Posterior vena cava (tissue), 2 donors: ENCODE measurements at places on chromosomes 6 and 20. TPM values are rescaled to one million over a fixed set of nuclear protein-coding genes. Genes with fewer than 3 reads are reported as not detected.

DNA sequence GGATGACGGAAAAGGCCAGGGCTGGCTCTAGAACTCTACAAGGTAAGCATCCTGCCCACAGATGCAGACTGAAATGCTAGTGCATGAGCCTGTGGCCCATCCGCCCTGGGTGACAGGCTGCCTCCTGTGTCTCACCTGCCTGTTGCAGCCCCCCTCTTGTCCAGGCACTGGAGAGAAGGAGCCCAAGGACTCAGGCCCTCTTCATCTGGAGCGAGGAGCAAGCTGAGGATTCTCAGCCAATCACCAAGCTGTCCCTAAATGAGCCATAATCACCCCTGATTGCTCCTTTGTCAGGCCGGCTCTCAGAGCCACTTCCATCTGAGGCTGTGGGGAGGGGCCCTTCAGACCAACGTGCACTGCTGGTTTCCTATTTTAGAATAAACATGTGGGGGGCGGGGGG lies 10.0 kb upstream of the SLC32A1 start:
- no peak for DNase-seq

PRSS16 gene
- total RNA-seq = 0.28 TPM

DNA sequence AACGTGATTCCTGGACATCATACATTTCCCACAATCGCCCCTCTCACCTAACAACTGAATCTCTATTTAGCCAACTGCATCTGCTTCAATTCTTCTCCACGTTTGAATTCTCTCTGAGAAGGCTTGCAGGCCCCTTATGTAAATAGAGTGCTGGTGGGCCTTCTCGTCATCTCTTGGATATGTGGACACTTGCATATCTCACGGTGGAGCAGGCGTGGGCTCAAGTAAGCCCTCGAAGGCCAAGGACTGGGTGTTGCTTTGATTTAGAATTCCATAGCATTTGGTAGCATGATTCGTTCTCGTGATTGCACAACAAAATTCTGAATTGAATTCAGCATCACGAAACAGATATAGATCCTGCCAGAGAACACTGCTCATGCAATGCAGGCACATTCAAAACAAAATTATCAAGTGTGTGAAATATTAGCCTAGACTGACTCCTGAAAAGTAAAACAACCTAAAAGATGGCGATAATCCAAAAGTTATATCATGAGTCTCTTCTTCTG lies 613.6 kb downstream of the TFAP2A start:
- no peak for DNase-seq

DNA sequence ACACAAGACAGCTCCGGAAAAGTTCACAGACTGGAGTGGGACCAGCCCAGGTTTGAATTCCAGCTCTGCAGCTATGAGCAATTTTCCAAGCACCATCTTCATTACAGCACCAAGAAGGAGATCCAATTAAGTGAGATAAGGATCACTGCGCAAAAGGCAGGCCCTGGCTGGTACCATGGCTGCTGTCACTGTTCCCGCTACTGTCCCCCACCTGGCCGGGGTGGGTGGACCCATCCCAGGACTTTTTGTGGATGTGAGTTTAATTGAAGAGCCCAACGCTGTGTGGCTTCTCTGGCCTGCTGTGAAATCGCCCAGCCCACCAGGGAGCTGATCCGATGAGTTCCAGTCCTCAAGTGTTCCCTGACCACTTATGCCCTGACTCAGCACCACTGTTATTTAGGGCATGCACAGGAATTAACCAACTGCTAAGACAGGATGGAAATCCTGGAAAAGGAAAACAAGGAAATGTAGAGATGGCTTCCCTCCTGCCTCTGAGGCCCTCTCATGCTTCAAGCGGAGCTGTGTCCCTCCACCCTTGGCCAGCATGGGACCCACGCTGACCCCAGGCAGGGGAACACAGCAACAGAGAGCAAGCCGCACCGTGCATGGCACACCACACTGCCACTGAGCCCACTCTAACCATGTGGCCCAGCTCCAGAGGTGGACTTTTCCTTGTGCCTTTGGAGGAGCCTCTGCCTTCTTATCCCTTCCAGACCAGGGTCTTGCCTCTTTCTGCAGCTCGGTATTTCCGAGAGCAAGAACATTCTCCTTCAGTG lies 150.0 kb upstream of the CST7 start:
- DNase-seq = no peak

DNA sequence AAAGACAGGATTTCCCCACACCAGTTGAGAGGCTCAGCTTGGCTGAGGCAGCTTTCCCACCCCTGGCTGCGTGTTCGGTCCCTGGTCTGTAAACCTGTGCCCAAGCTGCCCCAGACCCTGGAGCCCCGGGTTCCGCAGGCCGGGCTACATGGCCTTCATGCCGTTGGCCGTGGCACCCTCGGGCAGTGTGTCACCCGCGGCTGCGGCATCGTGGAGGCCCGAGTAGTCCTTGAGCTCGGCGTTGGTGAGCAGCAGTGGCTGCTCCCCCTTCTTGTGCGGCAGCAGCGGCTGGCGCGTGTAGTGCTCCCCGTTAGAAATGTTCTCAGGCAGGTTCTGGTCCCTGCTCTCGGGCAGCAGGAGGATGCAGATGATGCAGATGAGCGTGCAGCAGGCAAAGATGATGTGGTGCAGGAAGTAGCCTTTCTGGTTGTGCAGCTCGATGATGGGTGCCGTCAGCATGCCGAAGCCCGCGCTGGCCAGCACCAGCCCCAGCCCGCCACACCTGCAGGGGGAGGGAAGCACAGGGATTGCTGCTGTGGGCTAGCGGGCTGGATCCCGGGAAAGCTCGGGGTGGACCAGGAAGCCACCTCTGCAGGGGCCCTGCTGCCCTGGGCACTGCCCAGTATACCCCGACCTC lies 14.3 kb downstream of the PSMG4 start:
- no peak for DNase-seq
